ENCODE measurements at places on chromosomes 4 and X.

GRCh38 chr4:109559625-109559982 is 442 bp upstream of the MCUB start:
- DNase-seq, result no peak

DNA sequence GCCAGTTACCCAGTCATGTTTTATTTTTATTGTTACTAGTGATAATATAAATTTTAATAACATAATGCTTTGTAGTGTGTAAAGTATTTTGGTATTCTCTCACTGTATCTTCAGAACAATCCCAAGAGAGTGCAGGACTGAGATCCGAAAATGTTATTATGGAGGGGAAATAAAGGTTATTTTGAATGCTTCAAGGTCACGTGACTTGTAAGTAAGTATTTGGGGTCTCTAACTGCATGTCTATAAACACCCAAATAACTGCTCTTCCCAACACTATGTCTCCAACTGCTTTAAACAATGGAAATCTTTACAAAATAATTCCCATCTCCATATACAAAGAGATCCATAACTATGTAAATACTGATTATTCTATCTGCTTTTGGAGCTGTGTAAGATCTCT is 302.2 kb downstream of the LDB2 start:
- no peak for DNase-seq

- no peak for DNase-seq
Observed at GRCh38 chr4:7160439-7160838, 31.9 kb upstream of the SORCS2 start.

- no peak for DNase-seq
Observed at GRCh38 chr4:184447664-184448063, 26.7 kb downstream of the IRF2 start.

- DNase-seq, result no peak
Observed at GRCh38 chrX:155889328-155889727, 8.2 kb downstream of the VAMP7 start.

DNA sequence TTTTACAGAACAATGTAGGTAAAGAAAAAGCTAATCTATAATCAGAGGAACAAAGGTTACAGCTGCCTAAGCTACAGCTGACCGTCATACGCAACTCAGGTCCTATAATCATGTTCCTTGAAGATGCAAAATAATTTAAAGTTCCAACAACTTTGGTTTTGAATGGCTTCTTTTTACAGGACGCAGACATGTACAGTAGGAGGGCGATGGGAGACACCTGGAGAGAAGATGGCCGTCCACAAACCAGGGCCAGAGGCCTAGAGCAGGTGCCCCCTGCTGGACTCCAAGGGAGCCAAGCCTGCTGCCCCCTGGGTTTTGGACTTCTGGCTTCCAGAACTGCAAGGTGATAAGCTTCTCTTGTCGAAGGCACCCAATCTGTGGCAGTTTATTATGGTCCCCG is 10.6 kb downstream of the HGFAC start:
- DNase-seq, result no peak

DNA sequence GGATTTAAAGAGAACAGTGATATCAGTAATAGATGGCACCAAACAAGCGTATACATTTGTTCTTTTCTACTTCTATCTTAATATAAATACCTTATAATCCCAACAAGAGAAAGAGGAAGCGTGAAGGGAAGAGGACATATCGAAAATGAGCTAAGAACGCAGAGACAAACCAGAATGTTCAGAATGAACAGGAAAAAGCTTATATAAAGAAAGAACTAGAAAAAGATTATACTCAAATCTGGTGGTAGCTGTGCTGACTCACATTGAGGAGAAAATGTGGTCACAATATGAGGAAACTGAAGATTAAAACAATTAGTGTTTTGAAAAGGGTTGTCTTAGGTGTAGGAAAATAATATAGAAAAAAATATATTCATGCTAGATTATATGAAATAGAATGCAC is 2.0 kb upstream of the GPR34 start:
- DNase-seq, result no peak

GRCh38 chr4:81604683-81605218 is 133.0 kb upstream of the RASGEF1B start:
- DNase-seq, result no peak

- no peak for DNase-seq
Observed at GRCh38 chr4:158159054-158159717, 13.6 kb downstream of the GASK1B start.

DNA sequence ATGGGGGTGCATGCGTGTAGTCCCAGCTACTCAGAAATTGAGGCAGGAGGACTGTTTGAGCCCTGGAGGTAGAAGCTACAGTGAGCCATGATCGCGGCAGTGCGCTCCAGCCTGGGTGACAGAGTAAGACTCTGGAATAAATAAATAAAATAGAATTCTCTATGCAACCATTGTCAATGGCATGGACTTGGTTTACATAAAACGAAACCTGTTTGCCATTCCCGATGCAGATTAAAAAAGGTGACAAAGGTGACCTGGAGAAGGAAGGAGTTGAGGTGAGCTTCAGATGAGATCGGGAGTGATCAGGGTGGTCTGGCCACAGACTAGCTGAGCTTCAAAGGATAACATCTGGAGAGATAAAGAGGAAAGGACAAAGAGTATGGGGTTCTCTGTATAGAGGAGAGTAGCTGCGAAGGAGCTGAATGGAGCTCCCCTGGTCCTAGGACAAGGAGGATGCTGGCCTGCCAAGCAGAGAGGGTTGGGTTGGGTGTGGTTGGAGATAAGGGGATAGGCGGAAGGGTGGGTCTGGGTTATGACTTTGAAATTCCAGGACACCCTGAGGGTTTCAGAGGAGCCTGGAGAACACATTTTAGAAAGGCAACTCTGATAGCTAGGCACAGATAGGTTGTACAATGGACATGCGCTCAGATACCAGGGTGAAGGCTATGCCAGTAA is 98.6 kb downstream of the RBM47 start:
- no peak for DNase-seq

DNA sequence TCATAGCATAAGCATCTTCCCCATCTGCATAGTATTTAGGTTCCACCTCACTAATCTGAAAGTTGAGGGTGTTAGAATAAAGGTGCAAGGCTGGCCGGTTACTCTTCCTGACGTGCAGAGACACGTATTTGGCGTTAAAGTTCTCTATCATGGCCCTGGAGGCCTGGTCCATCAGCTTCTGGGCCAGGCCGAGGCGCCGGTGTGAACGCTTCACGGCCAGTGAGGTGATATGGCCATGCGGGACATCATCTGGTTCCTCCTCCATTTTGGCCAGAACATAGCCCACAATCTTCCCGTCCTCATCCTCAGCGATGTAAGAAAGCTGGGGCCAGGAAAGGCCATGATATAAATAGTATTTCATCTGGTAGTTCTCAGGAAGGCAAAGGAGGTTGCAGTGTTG is 425 bp downstream of the NAA11 start:
- no peak for DNase-seq

DNA sequence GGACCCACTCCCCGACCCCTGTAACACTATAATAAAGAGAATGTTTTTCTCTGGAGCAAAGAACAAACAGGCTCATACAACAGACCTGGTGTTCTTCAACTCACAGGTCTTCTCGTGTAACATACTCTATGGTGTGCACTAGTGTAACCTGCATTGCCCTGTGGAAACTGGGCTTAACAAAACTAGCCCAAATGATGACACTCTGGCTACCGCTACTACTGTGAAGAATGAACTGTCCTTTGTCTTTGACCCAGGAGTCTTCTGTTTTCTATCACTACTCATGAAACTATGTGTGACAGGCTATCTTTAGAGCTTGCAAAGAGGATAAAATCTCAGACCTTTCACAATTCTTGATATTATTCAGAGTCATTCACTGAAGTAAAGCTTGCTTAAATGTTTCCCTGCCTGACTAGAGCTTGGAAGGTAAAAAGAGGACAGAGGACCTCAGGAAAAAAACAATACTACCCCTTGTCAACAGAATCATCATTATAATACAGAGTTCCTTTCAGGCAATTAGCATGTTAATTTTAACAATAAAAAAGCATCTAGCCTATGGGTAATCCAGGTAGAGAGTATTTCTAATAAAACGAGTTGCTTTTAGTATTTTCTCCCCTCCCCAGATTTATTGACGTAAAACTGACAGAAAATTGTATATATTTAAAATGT is 59.2 kb downstream of the FSTL5 start:
- DNase-seq, result no peak

DNA sequence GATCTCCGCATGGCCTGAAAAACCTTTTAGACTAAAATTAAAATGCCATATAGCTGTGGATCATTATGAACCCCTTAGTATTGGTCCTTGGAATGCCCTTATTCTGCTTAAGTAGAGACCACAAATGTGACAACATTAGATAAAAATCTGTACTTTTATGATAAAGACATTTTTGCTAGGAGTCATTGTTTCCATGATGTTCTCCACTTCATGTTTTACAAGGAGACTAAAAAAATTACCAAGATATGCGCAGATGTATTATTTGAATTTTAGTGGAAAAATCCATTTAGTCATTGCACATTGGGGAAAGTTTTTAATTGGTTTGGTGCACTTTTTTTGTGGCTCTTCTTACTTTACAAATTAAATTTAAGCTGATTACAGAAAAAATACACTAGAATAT is 85.1 kb upstream of the HPRT1 start:
- no peak for DNase-seq

DNA sequence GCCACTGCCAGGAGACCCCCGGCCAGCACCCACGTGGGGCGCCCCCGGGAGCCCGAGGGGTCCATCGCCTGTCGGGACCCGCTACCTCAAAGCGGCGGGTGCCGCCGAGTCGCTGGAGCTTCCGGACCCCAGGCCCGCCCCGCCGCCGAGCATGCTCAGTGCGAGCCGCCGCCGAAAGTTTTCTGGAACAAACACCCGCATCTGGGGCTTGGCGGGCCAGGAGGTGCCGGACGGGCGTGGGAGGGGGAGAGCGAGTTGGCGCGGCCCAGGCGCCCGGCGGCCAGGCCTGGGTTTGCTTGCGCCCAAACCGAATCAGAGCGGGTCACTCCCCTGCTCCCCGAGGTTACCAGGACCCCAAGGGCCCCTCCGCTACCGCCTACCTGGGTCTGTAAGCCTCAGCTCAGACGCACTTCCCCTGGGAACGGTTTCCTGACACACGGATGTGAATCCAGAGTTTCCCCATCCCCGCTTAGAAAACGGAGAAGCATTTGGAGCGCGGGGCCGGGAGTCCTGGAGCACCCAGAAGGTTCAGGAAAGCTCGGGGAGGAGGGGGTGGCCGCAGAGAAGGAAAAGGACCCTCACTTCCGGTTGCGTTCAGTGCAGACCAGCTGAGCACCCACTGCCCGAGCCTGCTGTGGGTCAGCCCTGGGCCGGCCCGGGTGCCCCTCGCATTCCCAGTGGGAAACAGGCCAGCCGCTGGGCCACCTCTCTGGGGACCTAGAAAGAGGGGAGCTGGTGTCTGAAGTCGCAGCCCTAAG is at the start of gene EVC2:
Gene EVC2, minus strand, starts transcription at position 111 of the 758 bp plus-strand sequence. Its CDS starts 46 bp downstream, at position 65.
- DNase-seq, result no peak

GRCh38 chr4:92189146-92189545 is 114.6 kb upstream of the GRID2 start:
- DNase-seq, result no peak

- no peak for DNase-seq
Observed at GRCh38 chr4:41400296-41400695, 137.7 kb upstream of the LIMCH1 start.

GRCh38 chrX:40065296-40066046 is 32.3 kb downstream of the BCOR start:
- no peak for DNase-seq

DNA sequence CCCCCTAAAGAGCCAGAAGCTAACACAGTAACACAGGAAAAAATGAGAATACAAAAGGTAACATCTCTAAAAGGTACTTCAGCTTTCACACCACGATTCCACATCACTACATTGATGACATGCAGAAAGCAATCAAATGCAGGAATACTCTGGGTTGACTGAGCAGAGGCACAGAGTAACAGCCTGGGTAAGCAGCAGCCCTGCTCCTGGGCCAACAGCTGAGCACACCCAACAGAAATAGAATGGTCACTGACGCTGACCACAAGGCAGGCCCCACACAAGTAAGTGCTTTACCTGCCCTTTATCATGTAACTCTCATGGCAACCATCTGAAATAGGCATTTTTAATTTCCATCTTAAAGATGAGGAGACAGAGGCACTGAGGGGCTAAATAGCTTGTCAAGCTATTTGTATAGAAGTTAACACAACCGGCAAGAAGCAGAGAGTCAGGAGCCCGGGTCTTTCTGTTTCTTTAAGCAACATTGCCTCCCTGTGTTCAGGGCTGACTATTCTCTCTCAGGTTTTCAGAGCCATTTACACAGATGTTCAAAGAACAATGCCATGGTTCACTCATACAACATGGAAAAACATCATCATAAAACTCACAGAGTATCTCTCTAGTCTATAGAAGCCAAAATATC is 168.9 kb downstream of the ZNF674 start:
- no peak for DNase-seq

DNA sequence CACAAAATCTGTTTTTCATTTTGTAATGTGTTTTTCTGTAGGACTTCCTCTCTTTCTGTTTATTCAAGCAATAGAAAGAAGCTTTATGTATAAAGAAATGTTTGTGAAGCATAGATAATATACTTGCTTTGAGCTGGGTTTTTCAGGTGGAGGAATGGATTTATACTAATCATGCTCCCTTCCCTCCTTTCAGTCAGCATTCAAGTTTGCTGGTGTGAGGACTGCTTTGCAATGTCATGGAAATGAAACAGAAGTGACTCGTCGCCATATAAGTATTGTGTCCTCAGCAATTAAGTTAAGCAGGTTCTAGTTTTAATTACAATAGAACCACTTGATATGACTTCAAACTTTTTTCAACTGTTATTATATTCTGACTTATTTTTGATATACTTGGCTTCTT is 1447.1 kb downstream of the PCDH19 start:
- no peak for DNase-seq

DNA sequence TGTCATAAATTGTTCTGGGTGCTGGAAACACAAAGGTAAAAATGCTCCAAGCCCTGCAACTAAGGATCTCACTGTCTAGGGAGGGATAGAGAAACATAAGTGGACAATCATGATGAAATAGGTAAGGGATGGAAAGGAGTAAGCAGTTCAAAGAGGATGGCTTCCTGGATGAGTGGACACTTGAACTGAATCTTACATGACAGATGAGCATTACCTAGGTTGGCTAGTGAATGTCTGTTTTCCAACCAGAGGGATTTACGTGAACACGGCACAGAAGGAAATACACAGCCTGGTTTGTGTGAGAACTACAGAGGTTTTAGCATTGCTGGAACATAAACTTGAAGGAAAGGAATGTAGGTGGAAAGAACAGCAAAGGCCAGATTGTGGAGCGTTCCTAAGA is 150.2 kb upstream of the GALNT7 start:
- DNase-seq, result no peak

DNA sequence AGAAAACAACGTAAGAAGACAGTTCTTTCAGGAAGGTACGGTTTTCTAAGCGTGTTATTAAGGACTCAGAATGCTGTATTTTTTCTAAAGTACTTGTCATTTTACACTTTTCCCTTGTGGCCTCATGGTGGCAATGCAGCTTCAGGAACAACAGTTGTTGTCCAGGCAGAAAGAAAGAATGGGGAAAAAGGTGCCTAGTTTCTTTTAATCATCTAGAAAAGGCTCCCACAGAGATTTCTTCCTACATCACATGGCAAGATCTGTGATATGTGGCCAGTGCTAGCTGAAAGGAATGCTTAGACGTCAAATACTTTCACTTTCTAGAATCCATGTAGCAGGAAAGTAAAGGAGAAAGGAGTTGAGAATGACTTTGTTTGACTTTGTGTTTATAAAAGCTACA is 49.0 kb upstream of the TRAM1L1 start:
- DNase-seq, result no peak

Measured in B cell (primary cell).